HT1080 (cell line): ENCODE measurements at places on chromosomes 6 and 20. TPM values are rescaled to one million over a fixed set of nuclear protein-coding genes. Genes with fewer than 3 reads are reported as not detected.
A peak's percentile ranks its signal among the peaks of the same experiment; 100 is the strongest.

GRCh38 chr6:106339334-106340029, 13.9 kb upstream of the ATG5 start:
- DNase-seq, result peak; percentile 88

- DNase-seq, result no peak
These were observed 17.1 kb upstream of the MOXD1 start for GRCh38 chr6:132418235-132418965.

The NRSN1 gene
- not detected in 2 replicates for total RNA-seq

DNA sequence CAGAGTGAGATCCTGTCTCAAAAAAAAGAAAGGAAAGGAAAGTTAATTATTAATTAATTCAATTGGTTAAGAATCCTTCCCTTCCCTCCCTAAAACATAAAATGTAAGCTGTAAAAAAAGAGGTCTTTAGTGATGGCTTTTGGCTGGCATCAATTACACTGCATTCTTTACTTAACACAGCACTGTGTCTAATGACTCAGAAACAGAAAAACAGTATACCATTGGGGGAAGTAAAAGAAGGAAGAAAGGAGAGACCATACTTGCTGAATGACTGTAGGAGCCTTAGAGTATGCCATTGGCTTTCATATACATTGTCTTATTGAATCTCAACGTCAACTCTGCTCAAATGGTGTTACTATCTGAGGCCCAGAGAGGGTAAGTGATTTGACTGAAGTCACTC, 18.3 kb upstream of the CITED2 start:
- peak; percentile 25 for DNase-seq

The SIM1 gene
- total RNA-seq, result not detected in 2 replicates

The NR2E1 gene
- not detected in 2 replicates for total RNA-seq

- no peak for DNase-seq
These were observed at the start of gene CRYBG1 for GRCh38 chr6:106360410-106360988. Gene CRYBG1, plus strand, starts transcription at chr6:106360717. Its CDS starts 192 bp downstream, at chr6:106360909.

GRCh38 chr6:32885698-32886286, 31.8 kb downstream of the PSMB9 start:
- DNase-seq, result peak; percentile 59

DNA sequence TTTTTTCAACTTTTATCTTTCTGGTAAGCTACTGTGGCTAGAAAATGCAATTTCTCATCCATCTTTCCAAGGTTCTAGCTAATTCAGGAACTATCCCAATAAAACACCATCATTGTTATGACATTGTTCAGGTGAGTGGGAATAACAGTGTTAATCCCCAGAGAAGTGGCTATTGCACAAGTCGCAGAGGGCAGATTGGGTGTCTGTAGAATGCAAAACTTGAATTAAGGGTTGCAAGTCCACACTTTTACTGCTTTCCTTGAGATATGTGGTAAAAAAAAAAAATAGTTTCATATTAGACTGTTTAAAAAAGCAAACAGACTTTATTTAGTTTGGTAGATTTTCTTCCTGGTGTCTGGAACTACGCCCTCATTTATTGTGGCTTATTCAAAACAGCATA, 41.1 kb upstream of the PRDM1 start:
- no peak for DNase-seq

DNA sequence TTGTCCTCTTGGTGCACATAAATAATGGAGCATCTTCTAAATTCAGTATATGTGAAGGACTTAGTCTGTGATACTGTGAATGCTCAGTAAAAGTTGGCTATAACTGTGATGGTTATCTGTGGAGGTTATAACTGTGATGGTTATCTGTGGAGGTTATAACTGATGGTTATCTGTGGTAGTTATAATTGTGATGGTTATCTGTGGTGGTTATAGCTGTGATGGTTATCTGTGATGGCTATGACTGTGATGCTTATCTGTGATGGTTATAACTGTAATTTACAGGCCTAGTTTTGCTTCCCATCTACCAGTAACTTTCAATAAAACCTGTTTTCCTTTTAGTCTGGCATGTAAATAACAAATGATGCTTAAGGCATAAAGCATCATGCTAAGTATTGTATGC, 16.5 kb downstream of the PTK7 start:
- no peak for DNase-seq

GRCh38 chr6:119517428-119517827, 167.9 kb upstream of the MAN1A1 start:
- DNase-seq, result no peak

The SNAI1 gene
- total RNA-seq, result 2.1 and 3.2 TPM in 2 replicates

DNA sequence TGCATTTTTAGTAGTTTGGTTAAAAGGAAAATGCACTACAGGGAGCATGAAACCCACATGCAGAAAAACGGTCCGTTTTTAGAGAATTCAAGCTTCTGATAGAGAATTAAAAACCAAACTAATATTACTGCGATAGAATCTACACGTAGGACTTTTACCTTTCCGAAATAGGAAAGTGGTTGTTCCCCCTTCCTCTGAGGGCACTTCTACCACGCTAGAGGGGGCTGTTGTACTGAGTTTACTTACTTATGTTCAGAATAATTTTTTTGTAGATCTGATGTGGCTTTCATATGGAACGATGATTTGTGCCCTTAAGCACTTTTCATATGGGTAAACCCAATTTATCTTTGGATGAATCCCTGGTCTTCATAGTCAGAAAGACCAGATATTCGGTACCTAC, 264.3 kb upstream of the PLN start:
- DNase-seq, result peak; percentile 61
